Activated CD4-positive, alpha-beta memory T cell treated with anti-CD3 and anti-CD28 coated beads for 36 hours (primary cell): ENCODE measurements at places on chromosomes 7 and 10.

- DNase-seq, result no peak
Measured at GRCh38 chr7:98187138-98187502, 24.1 kb upstream of the BHLHA15 start.

DNA sequence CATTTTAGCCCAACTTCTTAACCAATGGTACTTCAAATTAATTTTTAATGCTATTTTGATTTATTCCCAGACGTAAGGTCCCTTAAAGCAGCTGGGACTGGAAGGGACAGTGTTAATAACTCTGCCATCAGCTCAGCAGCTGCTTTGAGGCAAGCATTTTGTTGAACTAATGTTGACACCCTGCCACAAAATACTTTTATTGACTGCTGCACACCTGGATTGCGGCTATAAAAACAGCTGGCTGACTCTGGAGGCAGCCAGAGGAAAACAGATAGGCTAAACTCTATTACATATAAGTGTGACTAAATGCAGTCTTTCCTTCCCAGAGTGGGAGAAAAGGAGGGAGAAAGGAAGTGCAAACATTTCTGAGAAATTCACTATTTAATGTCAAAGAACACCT is 77.6 kb downstream of the ETV1 start:
- no peak for DNase-seq

GRCh38 chr7:148717266-148717793 is 18.6 kb downstream of the CUL1 start:
- no peak for DNase-seq

DNA sequence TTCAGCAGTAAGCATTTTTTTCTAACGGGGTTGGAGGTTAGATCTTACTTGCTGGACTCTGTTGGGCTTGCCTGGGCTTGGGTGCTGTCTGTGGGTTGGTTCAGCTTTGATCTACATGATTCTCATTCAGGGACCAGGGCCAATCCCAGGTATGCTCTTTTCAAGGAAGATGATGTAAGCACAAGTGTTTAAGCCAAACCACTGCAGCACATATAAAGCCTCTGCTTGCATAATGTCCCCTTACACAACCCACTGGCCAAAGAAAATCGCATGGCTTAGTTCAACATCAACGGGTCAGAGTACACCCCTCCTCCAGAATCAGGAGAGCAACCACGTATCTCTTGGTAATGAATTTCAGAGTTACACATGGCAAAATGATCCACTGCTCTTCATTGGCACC is 83.9 kb downstream of the DNAJB9 start:
- no peak for DNase-seq

DNA sequence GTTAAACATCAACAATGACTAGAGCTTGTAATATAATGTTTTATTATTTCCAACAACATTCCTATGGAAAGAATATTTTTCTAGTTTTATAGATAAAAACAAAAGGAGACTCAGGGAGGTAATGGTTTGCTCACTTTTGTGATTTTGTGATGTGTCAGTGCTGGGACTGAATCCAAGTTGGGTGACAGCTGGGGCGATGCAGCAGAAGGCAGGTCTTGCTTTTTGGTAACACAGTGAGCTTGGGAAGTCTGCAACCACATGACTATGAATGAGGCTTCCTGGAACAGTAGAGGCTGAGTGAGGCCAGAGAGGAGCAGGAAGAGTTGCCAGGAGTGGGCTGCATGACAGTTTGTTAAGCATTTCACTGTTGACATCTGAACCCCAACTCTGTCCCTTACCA is 4.9 kb upstream of the YKT6 start:
- no peak for DNase-seq

- no peak for DNase-seq
Measured at GRCh38 chr10:129792864-129793263, 171.2 kb downstream of the EBF3 start.

DNA sequence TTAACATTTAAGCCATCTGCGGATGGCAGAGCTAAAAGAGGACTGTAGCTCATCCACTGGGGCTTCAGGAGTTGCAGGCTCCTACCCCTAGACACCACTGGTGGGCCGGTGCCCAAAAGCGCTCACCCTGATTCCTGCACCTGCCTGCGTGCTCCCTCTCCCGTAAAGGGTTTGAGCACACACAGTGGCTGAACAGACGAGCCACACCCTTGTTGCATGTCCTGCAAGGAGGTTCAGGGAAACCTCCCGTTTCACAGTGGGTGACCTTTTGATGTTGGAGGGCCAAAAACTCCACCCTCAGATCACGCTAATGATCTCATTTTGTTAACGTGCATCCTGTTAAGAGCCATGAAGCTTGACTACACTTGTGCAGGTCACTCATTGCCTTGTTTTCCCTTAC is 37.9 kb downstream of the SYPL1 start:
- DNase-seq, result no peak

DNA sequence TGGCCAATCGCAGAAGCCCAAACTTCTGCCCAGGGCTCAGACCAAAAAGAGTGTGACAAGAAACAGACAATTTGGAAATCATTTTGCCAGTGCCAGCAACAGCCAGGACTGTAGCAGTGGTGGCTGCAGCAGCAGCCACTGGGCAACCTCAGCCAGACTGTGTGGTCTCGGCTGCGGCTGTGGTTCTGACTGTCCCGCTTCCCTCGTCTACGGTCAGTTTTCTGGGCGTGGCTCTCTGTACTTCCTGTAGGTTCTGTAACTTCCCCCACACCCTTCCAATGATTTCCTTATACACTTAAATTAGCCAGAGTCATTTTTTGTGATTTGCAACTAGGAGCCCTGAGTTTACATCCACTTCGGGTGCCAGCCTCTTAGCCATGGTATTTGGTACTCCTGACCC is 39.9 kb downstream of the CYTH3 start:
- no peak for DNase-seq

GRCh38 chr10:70324339-70324861 is 40.6 kb upstream of the NPFFR1 start:
- DNase-seq, result peak; percentile 13

GRCh38 chr10:131609176-131609575 is 291.6 kb upstream of the PPP2R2D start:
- DNase-seq, result no peak

- DNase-seq, result no peak
Measured at GRCh38 chr10:78802866-78803265, 265.9 kb upstream of the ZMIZ1 start.

DNA sequence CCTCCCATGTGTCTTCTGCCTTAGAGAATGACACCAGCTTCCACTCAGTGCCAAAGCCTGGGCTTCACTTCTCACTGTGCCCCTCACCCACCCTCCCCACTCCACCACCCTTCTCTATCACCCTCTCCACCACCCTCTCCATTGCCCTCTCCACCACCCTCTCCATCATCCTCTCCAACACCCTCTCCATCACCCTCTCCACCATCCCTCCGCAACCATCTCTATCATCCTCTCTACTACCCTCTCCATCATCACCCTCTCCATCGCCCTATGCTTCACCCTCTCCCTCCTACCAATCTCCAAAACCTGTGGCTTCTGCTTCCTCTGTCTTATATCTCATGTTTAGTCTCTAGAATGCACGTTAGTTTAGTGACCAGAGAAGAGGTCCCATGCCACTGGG is 91.0 kb upstream of the TMEM72 start:
- no peak for DNase-seq

- no peak for DNase-seq
Measured at GRCh38 chr10:36736311-36736710, 389.1 kb upstream of the ANKRD30A start.
